NCI-H1092 treated with DMSO at 0.1 percent for 48 hours (cell line): ENCODE measurements at places on chromosomes 6 and 20.

DNA sequence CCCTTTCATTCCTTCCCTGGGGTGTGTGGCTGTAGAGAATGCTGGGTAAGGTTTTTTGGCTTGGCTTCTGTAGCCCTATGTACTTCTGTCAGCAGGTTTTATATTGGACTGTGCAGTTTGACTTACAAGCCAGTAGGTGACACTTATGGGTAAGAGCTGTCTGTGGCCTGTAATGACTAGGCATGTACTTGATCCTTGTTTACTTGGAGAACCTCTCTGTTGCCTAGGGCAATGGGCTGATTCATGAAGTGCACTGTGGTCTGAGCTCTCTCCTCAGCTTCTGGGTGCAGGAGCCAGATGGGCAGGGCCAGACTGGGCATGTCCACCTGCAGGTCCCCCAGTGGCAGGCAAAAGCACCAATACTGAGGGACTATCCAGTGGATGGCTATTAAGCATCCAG lies 544.6 kb downstream of the ADGRB3 start:
- DNase-seq, result no peak

- peak; percentile 61 for DNase-seq
Observed at GRCh38 chr20:37914672-37915433, 11.9 kb downstream of the VSTM2L start.

- no peak for DNase-seq
Observed at GRCh38 chr6:50925981-50926380, 107.3 kb downstream of the TFAP2B start.

- no peak for DNase-seq
Observed at GRCh38 chr20:49231471-49231870, 12.3 kb downstream of the DDX27 start.

GRCh38 chr20:2604506-2604835 lies 48.0 kb upstream of the NOP56 start:
- DNase-seq, result peak; percentile 82

DNA sequence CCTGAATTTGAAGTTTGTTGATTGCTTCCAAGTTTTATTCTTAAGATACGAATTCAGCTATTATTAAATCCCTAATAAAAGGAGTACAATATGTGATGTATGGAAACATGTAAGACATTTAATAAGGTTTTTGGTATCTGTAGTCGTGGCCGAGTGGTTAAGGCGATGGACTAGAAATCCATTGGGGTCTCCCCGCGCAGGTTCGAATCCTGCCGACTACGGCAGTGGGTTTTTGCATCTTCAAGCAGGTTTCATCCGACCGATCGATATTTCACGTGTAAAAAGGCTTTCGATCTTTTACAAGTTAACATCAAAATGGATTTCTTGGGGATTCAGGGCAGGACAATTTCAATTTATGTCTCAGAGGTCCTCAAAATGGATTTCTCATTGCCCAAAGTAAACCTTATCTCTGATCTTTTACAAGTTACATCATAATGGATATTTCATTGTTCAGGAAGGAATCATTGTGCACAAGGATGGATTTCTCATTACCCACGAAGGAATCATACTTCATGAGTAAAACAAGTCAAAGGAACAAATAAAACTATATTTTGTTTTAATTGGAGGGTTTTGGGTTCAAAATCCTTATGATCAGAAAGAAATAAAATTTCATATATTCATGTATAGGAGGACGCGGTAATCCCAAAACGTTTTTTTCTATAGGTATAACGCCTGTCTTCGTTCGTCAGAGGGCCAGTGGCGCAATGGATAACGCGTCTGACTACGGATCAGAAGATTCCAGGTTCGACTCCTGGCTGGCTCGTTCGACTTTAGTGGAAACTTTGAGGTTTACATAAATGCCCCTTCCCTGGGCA lies 37.3 kb upstream of the BTN3A2 start:
- peak; percentile 72 for DNase-seq

DNA sequence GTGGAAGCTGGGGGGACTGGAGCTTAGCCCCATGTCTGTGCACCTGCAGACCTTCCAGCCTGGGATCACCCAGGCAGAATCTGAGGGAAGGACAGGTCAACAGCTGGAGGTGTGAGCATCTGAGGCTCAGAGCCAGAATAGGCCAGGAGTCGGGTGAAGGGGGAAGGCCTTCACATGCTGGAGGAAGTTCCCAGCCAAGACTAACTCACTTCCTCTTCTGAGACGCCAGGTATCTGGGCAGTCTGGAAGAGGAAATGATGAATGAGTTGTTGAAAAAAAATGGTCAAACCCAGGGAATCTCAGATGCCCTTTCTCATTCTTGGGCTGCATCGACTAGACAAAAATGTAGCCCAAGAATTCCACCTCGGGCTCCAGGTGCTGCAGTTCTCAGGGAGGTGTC lies 73.6 kb upstream of the TIAM2 start:
- no peak for DNase-seq

GRCh38 chr6:73107016-73107415 lies 118.3 kb downstream of the KHDC1L start:
- no peak for DNase-seq

DNA sequence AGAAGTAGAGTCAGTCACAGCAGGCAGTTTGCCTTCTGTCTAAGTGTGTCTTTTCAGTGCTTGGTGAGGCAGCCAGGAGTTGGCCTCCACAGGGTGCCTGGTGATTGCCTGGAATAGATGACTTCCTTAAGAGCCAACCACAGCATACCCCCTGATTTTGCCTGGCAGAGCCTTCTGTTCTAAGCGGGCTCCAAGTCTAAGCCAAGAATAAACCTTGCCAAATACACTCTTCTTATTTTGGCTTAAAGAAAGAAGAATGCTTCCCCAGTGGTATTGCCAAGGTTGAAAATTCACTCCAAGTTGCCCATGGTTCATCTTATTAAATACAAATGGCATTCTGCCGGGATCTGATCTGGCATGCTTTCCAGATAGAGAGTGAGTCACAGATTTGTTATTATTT lies 1424.8 kb upstream of the EYS start:
- no peak for DNase-seq

DNA sequence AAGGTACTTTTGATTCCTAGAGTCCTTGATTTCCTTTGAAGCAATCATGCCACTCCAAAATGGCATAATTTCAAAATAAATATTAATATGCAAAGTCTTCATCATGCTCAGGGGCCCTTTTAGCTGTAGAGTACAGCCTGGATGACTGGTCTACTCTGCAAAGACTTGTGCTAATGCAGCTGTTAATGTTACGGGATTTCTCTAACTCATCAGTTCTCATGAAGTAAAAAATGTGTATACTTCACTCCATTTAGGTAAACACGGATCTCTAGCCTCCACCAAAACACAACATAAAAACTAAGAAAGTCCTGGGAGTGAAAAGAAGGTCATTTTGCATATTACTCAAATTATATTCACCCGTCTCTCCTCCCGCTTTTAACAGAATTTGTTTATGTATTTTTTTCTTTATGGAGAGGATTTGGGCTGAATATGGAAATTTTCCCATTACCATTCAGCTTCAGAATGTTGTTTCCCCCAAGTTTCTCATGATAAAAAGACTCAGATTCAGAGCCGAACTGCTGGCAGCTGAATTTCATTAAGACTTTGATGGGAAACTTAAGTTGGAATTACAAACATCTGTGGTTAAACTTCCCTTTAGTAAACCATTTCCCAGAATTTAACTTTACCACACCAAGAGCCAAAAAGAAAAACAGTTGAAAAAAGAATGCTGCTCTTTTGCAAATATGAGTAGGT lies 8.7 kb downstream of the LAMA4 start:
- DNase-seq, result no peak

- DNase-seq, result no peak
Observed at GRCh38 chr6:89269252-89269651, 45.8 kb downstream of the GABRR2 start.

GRCh38 chr6:150230832-150231524 lies 88.1 kb downstream of the PPP1R14C start:
- DNase-seq, result no peak

GRCh38 chr6:34149452-34149810 lies 3.5 kb upstream of the GRM4 start:
- DNase-seq, result no peak

DNA sequence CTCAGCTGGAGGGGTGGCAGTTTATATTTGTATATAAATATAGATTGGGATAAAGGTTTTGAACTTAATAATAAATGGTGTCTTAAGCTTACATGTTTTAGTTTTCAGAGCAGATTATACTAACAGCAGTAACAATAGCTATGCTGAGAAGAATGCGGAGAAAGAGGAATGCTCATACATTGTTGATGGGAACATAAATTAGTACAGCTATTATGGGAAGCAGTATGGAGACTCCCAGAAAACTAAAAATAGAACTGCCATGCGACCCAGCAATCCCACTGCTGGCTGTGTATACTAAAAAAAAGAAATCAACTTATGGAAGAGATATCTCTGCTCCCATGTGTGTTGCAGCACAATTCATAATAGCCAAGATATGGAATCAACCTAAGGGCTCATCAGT lies 127.9 kb downstream of the BCKDHB start:
- no peak for DNase-seq

GRCh38 chr6:32148289-32149091 lies 3.2 kb downstream of the PRRT1 start:
- DNase-seq, result no peak

DNA sequence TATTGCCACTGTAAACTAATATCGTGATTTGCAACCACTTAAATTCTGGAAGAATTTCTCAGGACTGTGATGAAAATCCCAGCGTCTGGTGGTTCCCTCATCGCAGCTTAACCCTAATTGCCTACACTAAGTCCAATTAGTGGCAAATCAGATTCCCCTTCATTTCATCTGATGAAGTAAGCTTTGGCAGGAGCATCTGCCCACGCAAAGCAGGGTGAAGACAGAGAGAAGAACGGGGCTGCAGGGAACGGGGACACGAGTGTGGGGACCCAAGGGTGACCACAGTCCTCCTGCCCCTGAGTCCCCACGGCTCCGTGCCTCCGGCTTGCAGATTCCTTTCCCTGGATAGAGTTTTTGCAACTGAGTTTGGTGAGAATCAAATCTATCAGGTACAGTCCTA lies 159.5 kb downstream of the LY86 start:
- no peak for DNase-seq

DNA sequence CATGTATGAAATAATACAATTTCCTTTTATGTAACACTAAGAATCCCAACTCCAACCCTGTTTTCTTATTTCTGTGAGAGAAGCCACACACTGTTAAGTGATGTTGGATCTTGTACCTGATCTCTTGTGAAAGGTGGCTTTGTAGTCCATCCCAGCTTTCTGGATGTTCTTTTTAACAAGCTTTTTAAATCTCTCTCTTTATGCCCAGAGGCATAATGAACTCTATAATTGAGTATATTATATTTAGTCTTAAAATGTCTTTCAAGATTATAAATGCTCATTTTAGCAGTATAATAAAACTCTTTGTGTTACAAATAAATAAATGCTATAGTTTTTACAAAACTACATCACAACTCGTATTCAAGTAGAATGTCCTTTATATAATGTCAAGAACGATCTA lies 922.1 kb downstream of the EPHA7 start:
- DNase-seq, result no peak

GRCh38 chr6:166626177-166627032 lies 646 bp downstream of the RPS6KA2 start:
- peak; percentile 76 for DNase-seq

GRCh38 chr6:150887978-150888563 lies 22.6 kb downstream of the MTHFD1L start:
- no peak for DNase-seq

DNA sequence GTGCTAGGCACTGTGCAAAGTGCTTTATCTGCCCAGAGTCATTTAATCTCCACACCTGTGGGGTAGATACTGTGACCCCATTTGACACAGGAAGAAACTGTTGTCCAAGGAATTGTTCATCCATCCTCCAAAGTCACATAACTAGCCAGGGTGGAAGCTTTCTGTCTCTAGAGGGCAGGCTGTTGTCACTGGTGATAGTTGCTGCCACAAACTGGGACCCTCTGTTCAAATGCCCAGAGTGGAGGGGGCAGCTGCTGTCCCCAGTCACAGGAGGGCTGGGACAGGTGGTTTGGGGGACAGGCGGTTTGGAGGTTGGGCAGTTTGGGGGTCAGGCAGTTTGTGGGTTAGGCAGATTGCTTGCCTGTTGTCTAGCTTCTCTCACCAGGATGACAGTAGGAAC lies 16.1 kb upstream of the TMEM242 start:
- no peak for DNase-seq

DNA sequence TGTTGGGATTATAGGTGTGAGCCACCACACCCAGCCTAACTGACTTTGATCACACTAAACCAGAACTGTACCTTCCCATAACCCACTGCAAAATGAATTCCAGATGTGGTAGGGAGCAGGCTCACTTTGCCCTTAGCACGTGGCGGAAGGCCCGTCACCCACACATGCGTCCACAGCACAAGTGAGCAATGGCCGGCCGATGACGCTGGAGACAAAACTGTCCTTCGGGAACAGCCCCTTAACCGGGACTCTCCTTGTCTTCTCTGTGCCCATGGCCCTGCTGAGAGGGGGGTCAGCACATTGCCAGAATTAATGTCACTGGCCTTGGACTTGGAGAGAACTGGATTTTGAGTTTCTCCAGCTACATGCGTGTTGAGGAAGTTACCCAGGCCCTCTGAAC lies 107.2 kb downstream of the TOX2 start:
- DNase-seq, result no peak

DNA sequence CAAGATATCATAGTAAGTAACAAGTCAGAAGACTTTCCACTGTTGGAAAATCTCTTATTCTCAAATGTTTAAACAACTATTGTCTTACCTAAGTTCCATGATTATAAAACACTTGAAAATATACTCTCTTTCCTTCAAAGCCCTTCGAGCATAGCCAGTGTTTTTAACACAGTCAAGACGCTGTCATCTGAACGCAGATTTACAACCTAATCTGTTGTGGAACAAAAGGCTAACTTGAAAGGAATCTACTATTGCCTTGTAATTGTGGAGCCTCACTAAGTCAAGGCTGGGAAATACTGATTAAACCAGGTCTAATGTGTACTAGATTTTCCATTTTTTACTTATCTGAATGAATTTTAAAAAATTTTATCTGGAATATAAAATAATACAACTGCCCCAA lies 205.8 kb downstream of the TRDN start:
- DNase-seq, result no peak

- DNase-seq, result no peak
Observed at GRCh38 chr6:124684621-124685020, 277.6 kb upstream of the RNF217 start.

DNA sequence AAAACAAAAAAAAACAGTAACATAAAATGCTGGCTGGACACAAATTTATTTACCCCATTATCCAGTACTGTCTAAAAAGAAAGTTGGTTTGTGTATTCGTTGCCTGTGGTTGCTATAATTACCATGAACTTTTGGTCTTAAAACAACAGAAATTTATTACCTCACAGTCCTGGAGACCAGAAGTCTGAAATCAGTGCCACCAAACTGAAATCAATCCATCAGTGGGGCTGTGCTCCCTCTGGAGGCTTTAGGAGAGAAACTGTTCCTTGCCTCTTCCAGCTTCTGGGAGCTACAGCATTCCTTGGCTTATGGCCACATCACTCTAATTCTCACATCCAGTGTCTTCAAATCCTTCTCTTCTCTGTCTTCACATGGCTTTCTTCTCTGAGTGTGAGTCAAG lies 79.4 kb downstream of the SNX5 start:
- no peak for DNase-seq

GRCh38 chr20:53382263-53382844 lies 211.3 kb downstream of the ZNF217 start:
- DNase-seq, result no peak
